Omental fat pad (tissue), 4 donors: ENCODE measurements at places on chromosomes 1 and 21. TPM values are rescaled to one million over a fixed set of nuclear protein-coding genes. Genes with fewer than 3 reads are reported as not detected.

GRCh38 chr1:201355471-201355870 is 22.0 kb downstream of the TNNT2 start:
- no peak for DNase-seq

- no peak for DNase-seq
Observed at GRCh38 chr1:54301497-54301896, 101.5 kb downstream of the MRPL37 start.

DNA sequence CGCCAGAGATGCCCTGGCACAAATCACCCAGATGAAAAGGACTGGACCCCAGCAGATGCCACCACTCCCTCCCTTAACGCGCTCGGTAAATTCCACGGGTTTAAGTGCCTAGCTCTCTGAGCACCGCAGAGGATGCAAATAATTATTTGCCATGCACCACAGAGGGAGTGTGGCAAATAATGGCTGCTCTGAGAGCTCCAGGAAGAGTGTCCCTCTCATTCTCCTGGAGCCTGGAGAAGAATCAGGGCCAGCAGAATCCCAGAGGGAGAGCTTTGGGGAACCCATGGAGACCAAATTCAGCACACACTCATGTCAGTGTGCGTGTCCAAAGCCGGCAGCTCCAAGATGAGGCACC is 667 bp downstream of the HHIPL2 start:
- no peak for DNase-seq

GRCh38 chr21:44052071-44052829 is 40.1 kb downstream of the TRAPPC10 start:
- no peak for DNase-seq

DNA sequence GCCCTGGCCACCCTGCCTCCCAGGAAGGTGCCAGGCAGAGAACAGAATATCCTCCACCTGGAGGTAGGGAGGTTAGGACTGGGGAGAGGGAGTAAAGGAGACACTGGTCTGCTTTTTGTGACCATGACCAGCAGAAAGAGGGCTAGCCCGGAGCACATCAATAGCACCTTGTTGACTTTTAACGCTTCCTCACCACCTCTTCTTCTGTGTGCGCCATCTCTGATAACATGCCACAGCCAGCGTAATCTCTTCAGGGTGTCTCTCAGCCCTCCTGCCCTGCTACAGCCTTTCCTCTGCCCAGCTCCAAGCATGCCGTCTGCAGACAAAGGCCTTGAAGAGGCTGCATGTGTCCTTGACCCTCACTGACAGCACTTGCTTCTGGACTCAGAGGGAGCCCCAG is 50.9 kb upstream of the GJA5 start:
- no peak for DNase-seq

Gene BSND
- total RNA-seq, result not detected

DNA sequence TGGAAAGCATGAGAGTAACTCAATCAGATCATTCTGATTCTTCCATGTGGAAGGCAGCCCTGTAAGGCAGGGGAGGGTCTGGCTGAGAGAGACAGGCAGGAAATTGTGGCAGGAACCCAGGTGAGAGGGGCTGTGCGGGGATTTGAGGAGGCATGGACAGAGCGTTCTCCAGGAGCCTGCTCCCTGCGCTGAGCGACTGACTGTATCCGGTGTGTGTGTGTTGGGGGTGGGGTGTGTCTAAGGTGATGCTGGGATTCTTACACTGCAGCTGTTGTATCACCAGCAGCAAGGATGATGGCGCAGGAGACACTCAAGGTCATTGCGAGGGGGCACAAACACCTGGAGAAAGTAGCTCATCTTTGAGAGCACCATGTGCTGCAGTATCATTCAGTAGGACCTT is 128.5 kb downstream of the RHOU start:
- DNase-seq, result no peak
